Astrocyte (in vitro differentiated cells and primary cell): ENCODE measurements at places on chromosomes 4 and X. TPM values are rescaled to one million over a fixed set of nuclear protein-coding genes. Genes with fewer than 3 reads are reported as not detected.

Gene FAM184B
- total RNA-seq, result 0.46 and 0.54 TPM in 2 replicates

Gene SMPX
- total RNA-seq, result not detected in 2 replicates

Gene PDLIM3
- total RNA-seq, result 28.5 and 30.7 TPM in 2 replicates

Gene PCDH11X
- total RNA-seq, result 0.31 and 0.57 TPM in 2 replicates

Gene PPEF2
- total RNA-seq, result not detected in 2 replicates

DNA sequence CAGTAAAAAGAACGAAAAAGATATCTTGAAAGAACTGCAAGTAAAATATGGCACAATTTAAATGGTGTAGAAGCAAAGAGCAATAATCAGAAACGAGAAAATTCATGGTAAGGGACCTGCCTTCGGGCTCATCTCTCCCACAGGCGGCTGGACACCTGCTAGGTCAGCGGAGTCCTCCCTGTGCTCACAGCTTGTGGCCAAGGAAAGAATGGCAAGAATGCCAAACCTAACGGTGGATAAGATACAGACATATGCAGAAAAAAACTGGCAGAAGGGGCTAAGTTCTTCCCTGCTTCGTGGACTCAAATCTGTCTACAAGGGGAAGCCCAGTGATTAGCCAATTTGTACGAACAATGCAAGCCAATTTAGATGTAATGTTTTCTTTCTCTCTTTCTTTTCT is 152.1 kb upstream of the VCX start:
- H3K27me3 ChIP-seq, result no peaks in the 10 kb centered on the region
- no peak overlapping the region for H3K4me3 ChIP-seq
- no peaks in the 10 kb centered on the region for H3K36me3 ChIP-seq
- no peak for DNase-seq

DNA sequence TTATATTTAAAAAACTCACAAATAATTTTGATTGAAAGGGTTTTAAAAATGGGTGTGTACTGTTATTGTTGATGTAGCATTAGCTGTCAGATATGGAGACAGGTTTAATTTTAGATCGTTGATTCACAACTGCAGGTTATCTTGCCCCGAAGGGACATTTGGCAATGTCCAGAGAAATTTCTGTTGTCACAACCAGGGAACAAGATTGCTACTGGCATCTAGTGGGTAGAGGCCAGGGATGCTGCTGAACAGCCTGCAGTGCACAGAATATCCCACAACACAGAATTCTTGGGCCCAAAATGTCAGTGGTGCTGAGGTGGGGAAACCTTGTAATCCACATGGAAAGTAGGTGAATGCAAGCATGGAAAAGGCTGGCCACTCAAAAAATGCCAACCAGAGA is 114.9 kb downstream of the MAGEB17 start:
- H3K27ac ChIP-seq, result no peak overlapping the region
- H3K36me3 ChIP-seq, result no peaks in the 10 kb centered on the region
- DNase-seq, result no peak
- H3K4me1 ChIP-seq, result no peaks in the 10 kb centered on the region
- no peaks in the 10 kb centered on the region for H3K27me3 ChIP-seq

DNA sequence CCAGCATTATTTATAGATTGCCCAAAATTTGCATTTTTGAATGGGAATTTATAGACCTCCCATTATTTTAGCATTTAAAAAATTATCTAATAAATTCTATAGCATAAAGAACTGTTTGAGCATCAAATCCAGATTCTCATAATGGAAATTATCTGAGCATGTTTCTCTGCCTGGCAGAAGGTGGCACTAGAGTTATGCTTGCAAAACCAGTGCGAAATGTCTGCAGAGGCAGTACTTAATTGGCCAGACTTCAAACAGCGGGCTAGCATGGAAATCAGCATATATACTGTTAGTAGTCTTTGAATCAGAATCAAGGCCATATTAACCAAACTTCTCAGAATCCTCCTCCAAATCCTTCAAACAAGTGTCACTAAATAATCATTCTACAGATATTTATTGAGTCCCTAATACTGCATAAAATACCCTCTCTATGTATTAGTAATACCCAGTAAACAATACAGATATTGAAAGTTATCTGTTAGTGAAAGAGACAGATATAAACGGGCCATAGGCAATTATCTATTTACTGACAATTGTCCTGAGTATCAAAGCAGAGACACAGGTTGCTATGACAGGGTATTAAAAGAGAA is 78.7 kb upstream of the DCLK2 start:
- H3K27ac ChIP-seq, result no peak overlapping the region
- no peaks in the 10 kb centered on the region for H3K27me3 ChIP-seq
- H3K4me3 ChIP-seq, result no peak overlapping the region
- DNase-seq, result peak; percentile 73
- peaks cover 28% of the 10 kb centered on the region for H3K4me1 ChIP-seq
- H3K36me3 ChIP-seq, result no peaks in the 10 kb centered on the region

DNA sequence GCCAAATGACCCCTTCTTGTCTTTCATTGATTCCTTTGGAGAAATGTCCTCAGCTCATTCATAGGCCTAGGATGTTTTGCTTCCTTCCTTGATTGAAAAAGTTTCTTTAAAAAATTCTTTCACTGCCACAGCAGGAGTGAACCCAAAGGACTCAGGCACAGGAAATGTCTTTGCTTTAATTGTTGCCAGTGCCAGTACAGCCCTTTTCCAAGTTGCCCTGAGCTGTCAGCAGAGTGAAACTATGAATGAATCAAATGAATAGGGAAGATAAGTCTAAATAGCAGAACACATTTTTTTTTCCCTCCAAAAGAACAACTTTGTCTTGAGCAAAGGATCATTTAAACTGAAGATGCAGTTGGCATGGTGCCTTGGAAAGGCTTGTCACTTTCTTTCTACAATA is 63.8 kb upstream of the SLC4A4 start:
- H3K36me3 ChIP-seq, result no peaks in the 10 kb centered on the region
- H3K4me3 ChIP-seq, result no peak overlapping the region
- no peaks in the 10 kb centered on the region for H3K27me3 ChIP-seq
- no peaks in the 10 kb centered on the region for H3K4me1 ChIP-seq

- H3K27me3 ChIP-seq, result no peaks in the 10 kb centered on the region
- H3K4me3 ChIP-seq, result no peak overlapping the region
- DNase-seq, result peak; percentile 65
- H3K4me1 ChIP-seq, result no peaks in the 10 kb centered on the region
Observed at GRCh38 chr4:120691106-120691505, 231.4 kb downstream of the PRDM5 start.

- no peaks in the 10 kb centered on the region for H3K36me3 ChIP-seq
- peaks cover 16% of the 10 kb centered on the region for H3K27me3 ChIP-seq
- H3K4me1 ChIP-seq, result no peaks in the 10 kb centered on the region
- no peak overlapping the region for H3K27ac ChIP-seq
Observed at GRCh38 chr4:16111533-16111932, 27.7 kb upstream of the PROM1 start.

DNA sequence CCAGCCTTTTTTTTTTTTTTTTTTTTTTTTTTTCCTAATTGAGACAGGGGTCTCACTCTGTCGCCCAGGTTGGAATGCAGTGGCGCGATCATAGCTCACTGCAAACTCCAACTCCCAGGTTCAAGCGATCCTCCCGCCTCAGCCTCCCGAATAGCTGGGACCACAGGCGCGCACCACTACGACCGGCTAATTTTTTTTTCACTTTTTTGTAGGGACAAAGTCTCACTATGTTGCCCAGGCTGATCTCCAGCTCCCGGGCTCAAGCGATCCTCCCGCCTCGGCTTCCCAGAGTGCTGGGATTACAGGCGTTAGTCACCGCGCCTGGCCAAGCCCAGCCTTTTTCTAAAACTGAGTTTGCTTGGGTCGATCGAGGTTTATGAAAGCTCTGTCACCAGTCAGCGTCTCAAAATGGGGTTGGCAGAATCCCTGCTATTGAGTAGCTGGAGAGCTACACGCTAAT is 1.3 kb upstream of the OTUD5 start:
- peaks cover 5% of the 10 kb centered on the region for H3K36me3 ChIP-seq
- peaks cover 11% of the 10 kb centered on the region for H3K4me1 ChIP-seq
- H3K4me3 ChIP-seq, result peak overlapping the region; percentile 87
- H3K27ac ChIP-seq, result peak overlapping the region; percentile 100
- DNase-seq, result peak; percentile 42

DNA sequence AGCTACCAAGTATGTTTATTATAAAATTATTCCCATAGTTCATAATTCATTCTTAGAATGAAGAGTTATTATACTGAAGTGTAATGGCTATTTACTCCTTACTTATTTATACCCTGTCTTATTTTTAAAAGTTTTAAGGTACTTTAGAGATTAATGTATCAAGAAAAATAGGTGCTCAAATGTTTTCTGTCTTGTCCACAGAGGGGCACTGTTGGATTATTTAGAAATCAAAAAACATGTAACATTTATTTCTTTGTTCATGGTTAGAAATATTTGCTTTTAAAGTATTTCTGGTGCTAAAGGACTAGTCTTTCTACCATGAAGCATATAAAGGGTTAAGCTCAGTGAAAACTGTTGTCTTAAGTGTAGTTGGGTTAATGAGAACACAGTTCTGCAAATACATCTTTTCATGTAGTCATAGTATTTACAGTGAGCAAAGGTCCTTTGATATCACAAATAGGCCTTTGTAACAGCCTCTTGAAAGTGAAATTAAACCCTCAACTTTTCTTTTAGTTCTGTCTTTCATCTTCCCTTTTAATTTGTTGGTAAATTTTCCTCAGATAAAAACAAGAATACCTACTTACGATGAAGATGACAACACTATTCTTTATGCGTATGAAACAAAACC is 7.7 kb downstream of the SCML1 start:
- H3K27ac ChIP-seq, result no peak overlapping the region
- DNase-seq, result no peak
- no peaks in the 10 kb centered on the region for H3K4me1 ChIP-seq
- H3K4me3 ChIP-seq, result no peak overlapping the region

DNA sequence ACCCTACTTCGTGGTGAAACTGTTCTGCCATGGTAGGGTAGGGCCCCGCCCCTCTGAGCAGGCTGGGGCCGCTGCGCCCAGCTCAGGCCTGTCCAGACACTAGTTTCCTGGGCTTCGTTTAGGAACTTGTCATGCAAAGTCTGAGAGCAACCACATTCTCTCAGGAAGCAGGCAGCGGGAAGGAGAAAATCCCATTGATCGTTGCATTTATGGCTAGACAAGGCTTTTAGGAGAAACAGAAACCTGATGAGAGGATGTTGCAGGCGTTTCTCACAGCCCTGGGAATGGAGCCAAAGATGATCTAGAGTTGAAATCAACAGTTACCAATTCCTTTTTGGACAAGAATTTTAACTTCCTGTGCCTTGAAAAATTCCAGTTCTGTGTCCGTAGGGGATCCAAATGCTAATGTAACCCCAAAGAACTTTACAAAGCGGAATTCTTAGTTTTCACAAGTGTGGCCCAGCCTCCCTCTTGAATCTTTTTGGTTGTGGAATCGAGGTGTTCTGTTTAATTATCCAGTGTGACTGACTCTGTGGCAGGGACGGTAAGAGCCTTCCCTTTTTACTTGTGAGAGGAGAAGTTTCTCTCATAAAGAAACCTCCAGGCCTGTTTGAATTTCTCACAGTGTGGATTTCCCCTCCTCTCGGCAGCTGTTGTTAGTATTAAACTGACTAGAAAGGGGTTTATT is 4.5 kb upstream of the CXCL9 start:
- peaks cover 3% of the 10 kb centered on the region for H3K27me3 ChIP-seq
- peaks cover 12% of the 10 kb centered on the region for H3K4me1 ChIP-seq
- H3K27ac ChIP-seq, result peak overlapping the region; percentile 10
- peak overlapping the region; percentile 13 for H3K4me3 ChIP-seq
- DNase-seq, result peak; percentile 46
- no peaks in the 10 kb centered on the region for H3K36me3 ChIP-seq
